Fibroblast of skin of left biceps (primary cell): ENCODE measurements at places on chromosomes 7 and 10.

DNA sequence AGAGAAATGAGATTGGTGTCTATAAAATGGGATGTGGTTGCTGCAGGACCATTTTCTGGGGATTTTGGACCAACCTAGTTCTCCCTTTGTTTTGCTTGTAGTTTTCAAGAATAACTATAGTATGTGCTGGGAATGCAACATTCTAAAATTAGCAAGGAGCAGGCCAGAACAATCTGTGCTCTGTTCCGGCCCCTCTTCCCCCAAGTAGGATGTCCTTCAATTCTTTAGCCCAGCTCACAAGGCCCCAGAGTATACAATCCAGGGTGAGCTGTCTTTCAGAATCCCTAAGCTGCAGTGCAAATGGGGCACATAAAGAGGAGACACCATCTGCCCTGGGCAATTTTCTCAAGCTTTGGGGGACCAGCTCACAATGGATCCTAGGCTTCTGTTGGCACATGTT, 809.1 kb downstream of the TNS3 start:
- no peak for DNase-seq

- no peak for DNase-seq
These were observed 512.3 kb upstream of the GALNT17 start for GRCh38 chr7:70619659-70620058.

GRCh38 chr7:6571160-6571779, 6.0 kb upstream of the ZDHHC4 start:
- no peak for DNase-seq

DNA sequence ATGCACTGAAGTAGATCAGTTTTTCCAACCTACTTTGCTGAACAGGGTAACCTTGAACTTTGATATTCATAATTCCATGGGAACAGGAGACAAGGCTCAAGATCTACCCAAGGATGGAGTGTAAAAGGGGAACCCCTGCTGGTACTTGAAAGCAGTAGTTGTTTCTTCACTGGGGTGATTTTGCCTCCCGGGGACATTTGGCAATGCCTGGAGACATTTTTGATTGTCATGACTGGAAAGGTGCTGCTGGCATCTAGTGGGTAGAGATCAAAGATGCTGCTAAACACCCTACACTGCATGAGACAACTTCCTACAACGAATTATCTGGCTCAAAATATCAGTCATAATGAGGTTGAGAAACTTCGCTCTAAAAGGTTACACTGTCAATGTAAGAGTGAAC, 214.8 kb upstream of the CTBP2 start:
- DNase-seq = no peak

GRCh38 chr10:52644373-52645186, 128.0 kb downstream of the MBL2 start:
- DNase-seq = no peak

GRCh38 chr10:96656198-96656577, 64.1 kb downstream of the PIK3AP1 start:
- DNase-seq = no peak

GRCh38 chr10:102641880-102642735, 2.2 kb upstream of the TRIM8 start:
- peak; percentile 92 for DNase-seq

- no peak for DNase-seq
These were observed 58.1 kb downstream of the FHIP2A start for GRCh38 chr10:114879541-114880158.

- DNase-seq = no peak
These were observed 33.1 kb downstream of the GSTO2 start for GRCh38 chr10:104301907-104302690.

GRCh38 chr10:98608411-98608810, 161.7 kb upstream of the HPS1 start:
- no peak for DNase-seq

DNA sequence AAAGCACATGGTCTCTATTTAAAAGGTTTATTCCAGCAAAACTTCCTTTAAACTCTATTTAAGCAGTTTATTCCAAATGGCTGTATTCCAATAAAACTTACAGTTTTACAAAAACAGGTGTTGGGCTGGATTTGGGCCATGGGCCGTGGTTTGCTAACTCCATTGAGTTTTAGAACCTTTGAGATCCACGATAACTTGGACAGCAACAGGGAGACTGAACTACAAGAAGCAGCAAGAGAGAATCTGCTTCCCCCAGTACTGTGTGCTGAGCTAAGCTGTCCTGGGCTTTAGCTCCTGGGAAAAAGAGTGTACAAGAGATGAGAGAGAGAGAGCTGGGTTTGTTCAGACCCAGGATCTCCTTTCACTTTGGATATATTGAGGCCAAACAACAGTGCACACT, 204.0 kb upstream of the CELF2 start:
- no peak for DNase-seq

- DNase-seq = no peak
These were observed 6.1 kb downstream of the TBATA start for GRCh38 chr10:70779088-70779487.
